ENCODE measurements at places on chromosomes 16 and 17.
A peak's percentile ranks its signal among the peaks of the same experiment; 100 is the strongest.

DNA sequence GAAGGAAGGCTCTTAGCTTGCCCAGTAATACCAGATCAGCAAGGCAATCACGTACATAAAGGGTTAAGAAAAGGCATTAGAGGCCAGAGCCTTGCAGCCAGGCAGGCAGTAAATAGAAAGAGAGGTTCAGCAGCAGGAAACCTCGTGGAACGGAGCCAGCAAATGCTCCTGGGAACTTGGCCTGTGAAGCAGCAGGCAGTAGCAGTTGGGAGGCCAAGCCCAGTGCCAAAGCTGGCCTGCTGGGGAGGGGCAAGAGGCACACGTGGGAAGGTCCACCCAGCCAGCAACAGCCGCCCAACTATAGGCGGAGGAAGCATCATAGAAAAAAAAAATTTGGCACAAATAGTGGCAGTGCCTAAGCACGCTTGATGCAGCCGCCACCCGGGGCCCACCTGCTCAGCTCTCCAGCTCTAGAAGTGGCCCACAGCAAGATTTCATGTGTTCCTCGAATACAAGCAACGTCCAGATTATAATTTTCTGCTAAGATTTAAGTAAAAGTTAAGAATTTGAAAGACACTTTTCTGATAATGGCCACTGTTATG lies 2339.5 kb downstream of the TP53TG3F start:
- DNase-seq = no peak

- no peak for DNase-seq
These were observed 392.5 kb downstream of the HS3ST3B1 start for GRCh38 chr17:14693382-14693781.

DNA sequence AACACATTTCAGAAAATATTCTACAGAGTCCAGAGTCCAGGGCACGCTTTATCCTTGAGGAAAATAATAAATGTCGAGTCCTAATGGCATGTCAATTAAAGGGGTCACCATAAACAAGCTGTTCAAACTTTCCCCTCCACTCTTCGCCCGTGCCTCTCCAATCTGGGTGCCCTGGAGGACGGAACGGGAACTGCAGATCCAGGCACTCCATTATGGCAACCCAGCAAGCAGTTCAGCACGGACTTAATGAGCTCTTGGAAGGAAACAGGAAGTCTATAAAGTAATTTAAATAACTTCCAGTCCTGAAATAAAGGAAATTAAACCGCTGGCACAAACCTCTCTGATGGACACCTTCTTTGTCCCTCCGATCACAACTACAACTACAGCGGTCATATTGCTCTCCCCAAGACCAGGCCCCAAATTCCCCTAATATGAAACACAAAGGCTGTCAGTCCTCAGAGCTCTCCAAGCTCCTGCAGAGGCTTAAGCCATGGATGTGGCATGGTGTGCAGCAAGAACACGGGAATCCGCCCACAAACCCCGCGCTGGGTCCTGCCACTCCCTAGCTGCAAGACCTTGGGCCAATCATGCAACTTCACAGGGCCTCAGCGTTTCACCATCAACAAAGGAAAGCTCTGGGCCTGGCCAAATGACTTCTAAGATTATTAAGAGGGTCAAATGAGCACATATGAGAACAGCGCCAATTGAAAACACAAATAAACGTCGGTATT lies 52.6 kb downstream of the ZFHX3 start:
- DNase-seq = no peak

- no peak for DNase-seq
These were observed 644 bp upstream of the RHBDF2 start for GRCh38 chr17:76501827-76502307.

- DNase-seq = no peak
These were observed 57.2 kb downstream of the ABCC6 start for GRCh38 chr16:16166085-16166484.

- DNase-seq = no peak
These were observed 3.5 kb upstream of the MYO15A start for GRCh38 chr17:18105027-18105426.

DNA sequence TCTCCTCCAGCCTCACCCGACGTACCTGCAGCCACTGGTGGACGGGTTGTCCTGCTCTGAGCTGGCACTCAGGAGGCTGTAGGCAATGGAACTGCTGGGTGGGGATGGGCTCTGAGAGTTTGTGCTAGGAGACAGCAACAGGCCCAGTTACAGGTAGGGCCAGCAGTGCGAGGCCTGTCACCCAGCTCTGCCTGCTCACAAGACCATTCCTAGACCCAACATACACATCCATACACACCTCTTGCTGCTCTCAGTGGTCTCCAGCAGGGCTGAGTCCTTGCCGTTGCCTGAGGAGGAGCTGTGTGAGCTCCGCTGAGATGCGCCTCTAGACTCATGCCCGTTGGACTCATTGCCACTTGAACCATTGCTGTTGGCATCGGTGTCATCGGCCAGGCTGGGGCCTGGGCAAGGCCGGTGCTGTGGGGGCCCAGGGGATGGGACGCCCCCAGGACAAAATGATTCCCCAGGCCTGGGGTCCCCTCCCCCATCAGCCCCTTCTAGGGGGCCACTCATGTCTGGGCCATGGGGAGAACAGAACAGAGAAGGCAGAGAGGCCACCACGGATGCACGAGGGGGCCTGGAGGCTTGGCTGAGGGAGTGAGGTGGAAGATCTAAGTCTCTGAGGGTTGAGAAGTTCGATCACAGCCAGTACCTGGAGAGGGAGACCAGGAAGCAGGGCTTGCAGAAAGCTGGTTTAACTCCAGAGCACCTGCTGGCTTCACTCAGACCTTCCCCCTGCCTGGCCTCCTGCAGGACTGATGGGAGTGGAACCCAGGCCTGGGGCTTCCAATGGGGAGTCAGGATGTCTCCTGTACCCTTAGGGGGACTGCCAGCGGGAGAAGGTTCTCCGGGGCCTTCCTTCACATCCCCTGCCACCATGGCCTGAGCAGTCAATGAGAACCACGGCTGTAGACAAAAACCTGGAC lies 1.7 kb downstream of the PER1 start:
- no peak for DNase-seq

DNA sequence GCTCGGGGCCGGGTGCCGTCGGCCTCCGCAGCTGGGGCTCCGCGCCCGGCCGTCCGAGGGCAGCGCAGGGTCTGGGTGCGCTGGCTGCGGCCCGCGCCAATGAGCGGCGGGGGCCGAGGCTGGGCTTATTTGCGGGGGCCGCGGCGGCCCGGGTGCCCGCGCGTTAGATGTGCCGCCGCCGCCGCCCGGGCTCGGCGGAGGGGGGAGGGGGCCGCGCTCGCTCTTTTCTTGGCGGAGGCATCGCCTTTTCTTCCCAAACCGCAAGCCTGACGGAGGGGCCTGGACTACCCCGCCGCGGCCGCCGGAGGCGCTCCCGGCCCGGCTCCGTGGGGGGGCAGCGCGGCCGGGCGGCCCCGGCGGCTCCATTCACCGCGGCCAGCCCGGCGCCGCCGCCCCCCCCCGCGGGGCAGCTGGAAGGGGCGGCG lies at the start of gene NOTUM:
Gene NOTUM, minus strand, starts transcription at position 101 of the 425 bp plus-strand sequence. CDS start 278 bp downstream, outside the sequence.
- no peak for DNase-seq

DNA sequence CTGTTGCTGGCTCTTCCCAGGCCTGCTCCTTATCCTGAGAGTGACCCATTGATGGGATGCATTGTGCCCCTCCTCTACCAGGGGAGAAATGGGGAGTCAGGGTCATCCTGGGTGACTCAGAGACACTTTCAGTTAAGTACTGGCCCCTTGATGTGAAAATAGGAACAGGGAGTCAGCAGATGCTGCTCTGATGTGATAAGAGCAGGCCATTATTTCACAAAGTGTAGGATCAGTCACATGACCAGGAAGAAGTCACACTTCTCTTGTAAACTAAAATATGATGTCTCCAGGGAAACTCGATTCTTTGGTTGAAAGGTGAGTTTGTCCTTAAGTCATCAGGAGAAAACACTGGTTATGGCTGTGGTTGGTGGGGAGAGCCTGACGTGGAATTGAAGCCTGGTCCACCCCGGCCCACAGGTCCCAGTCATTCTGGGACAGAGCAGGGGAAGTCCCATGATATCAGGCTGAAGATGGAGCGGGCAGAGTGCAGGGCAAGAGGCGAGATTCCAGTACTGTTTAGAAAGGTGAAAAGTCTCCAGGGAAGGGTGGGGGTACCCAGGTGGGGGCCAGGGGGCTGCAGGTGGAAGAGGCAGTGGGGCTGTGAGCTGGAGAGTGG lies 88.6 kb upstream of the NLRP1 start:
- DNase-seq = peak; percentile 45

DNA sequence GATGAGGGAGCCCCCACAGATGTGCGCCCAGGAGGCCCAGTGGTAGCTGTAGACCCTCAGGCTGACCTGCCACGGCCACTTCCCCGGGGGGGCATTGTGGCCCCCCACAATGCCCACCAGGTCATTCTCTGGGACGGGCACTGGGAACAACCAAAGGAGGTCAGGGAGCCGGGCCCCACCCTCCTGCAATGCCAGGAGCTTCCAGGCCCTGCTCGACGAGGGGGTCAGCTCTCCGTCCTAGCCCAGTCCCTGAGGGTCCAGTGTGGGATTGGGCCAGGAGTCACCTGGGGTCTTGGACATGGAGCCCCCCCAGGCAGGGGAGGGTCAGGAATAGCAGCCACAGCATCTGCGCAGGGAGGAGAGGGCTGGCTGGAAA lies 7.0 kb downstream of the TPSD1 start:
- no peak for DNase-seq
